ENCODE measurements at places on chromosomes 2 and 18. TPM values are rescaled to one million over a fixed set of nuclear protein-coding genes. Genes with fewer than 3 reads are reported as not detected.

The SMYD1 gene
- polyA plus RNA-seq, result not detected

The EHD3 gene
- polyA plus RNA-seq, result 7.1 TPM

The MEIS1 gene
- polyA plus RNA-seq, result 165 TPM

The KCNS3 gene
- 39.9 TPM for polyA plus RNA-seq

The RUFY4 gene
- polyA plus RNA-seq, result 0.45 TPM

The OSR1 gene
- polyA plus RNA-seq, result 41.0 TPM

The ZSWIM2 gene
- polyA plus RNA-seq, result not detected

The ASXL2 gene
- 20.2 TPM for polyA plus RNA-seq

The SPIRE1 gene
- polyA plus RNA-seq, result 13.8 TPM

The GLS gene
- 114 TPM for polyA plus RNA-seq
